ENCODE measurements at places on chromosomes 7 and 10. TPM values are rescaled to one million over a fixed set of nuclear protein-coding genes. Genes with fewer than 3 reads are reported as not detected.
A peak's percentile ranks its signal among the peaks of the same experiment; 100 is the strongest.

GRCh38 chr7:123043642-123044041 is 48.1 kb upstream of the TAS2R16 start:
- H3K36me3 ChIP-seq = no peaks in the 10 kb centered on the region
- no peaks in the 10 kb centered on the region for H3K27me3 ChIP-seq
- DNase-seq = no peak
- H3K27ac ChIP-seq = no peak overlapping the region

DNA sequence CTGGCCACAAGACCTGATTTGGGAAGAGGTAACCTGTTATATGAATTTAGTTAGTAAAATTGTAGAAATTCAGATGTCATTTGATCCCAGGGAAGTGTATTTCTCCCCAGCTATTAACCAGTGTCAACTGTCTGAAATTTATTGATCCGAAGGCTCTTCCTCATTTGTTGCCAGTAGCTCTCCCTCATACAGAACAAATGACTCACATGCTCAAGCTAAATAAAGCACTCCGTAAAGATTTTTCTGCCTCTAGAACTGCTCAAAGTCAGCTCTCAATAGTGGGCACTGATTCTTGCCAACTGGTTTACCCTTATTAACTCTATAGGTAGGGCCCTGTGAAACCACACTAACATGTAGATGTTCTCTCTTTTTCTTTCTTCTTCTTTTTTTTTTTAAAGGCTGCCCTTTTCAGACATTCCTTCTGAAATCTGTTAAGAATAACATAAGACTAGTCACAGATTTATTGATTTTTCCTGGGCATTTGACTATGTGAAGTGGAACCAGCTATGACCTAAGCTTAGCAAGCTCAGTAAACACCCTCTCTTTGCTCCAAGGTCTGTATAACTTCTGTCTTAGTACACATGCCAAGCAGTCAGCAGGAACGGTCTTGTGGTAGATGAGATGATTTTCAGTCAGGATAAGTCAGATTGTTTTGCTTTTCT is 21.8 kb downstream of the RPA3 start:
- peaks cover 29% of the 10 kb centered on the region for H3K4me1 ChIP-seq
- H3K4me3 ChIP-seq = peak overlapping the region; percentile 49
- DNase-seq = peak; percentile 65
- H3K27ac ChIP-seq = peak overlapping the region; percentile 48
- no peaks in the 10 kb centered on the region for H3K27me3 ChIP-seq

GRCh38 chr7:55555160-55555559 is 17.1 kb downstream of the VOPP1 start:
- H3K36me3 ChIP-seq = no peaks in the 10 kb centered on the region
- no peak overlapping the region for H3K27ac ChIP-seq
- DNase-seq = no peak
- H3K4me1 ChIP-seq = peaks cover 17% of the 10 kb centered on the region

VPS41 gene
- 30.6 TPM for total RNA-seq

DNA sequence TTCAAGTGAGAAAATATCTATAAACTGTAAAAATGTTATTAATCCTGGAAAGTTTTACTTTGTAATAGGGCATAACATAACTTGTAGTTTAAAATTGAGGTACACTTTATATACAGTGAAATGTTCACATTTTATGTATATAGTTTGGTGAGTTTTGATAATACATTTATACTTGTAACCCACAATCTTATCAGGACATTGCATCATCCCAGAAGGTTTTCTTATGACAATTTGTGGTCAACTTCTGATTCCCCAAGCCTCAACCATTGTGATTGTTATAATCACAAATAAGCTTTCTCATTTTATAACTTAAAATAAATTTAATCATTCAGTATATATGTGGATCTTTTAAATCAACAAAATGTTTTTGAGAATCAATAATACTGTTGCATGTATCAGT is 151.1 kb downstream of the TFPI2 start:
- no peak for DNase-seq
- no peak overlapping the region for H3K27ac ChIP-seq
- peaks cover 5% of the 10 kb centered on the region for H3K4me1 ChIP-seq

RET gene
- total RNA-seq = not detected

CALHM3 gene
- not detected for total RNA-seq

SAP25 gene
- total RNA-seq = not detected

GRCh38 chr10:22651276-22651980 is 63.0 kb downstream of the PIP4K2A start:
- H3K27ac ChIP-seq = no peak overlapping the region
- peaks cover 30% of the 10 kb centered on the region for H3K4me1 ChIP-seq
- H3K27me3 ChIP-seq = no peaks in the 10 kb centered on the region
- DNase-seq = no peak
- no peaks in the 10 kb centered on the region for H3K36me3 ChIP-seq

LLCFC1 gene
- total RNA-seq = not detected

RARRES2 gene
- not detected for total RNA-seq

DNA sequence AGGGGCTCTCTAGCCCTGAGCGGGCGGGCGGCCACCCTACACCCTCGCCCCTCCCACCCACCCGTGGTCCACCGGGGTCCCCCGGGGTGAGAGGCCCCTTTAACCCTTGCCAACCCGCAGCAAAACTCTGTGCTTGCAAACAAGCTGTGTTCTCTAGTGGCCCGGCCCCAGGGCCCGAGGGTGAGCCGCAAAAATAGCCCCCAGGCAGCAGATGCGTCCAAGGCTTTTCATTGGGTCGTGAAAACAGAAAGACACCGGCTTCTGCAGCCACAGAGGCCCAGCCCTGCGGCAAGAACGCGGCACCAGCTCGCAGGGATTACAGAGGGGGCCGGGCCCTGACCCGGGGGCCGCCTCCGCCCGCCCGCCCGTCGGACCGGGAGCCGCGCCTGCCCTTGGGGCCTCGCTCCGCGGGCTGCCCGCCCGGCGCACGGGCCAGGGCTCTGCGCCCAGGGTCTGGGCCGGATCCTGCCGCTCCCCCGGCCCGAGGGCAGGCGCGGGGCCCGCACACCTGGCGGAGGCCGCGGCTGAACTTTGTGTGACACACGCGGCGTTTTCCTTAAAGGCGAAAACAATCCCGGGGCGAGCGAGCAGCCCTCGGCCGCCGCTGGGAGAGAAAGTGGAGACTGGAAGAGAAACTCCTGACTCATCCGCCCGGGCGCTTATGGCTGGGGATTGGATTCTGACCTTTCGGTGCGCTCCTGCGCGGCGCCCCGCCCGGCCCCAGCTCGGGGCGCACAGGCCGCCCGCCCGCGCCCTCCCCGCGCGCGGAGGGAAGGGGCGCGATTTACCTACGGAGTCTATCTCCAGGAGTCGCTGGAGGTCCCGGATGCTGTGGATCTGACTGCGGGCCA is 2.8 kb downstream of the PDGFA start:
- H3K27me3 ChIP-seq = peaks cover 11% of the 10 kb centered on the region
- peak overlapping the region; percentile 30 for H3K27ac ChIP-seq
- DNase-seq = peak; percentile 93
- H3K36me3 ChIP-seq = no peaks in the 10 kb centered on the region
- H3K4me3 ChIP-seq = peak overlapping the region; percentile 74

GRCh38 chr10:127428385-127428980 is 120.6 kb upstream of the NPS start:
- H3K27ac ChIP-seq = no peak overlapping the region
- no peaks in the 10 kb centered on the region for H3K27me3 ChIP-seq
- H3K36me3 ChIP-seq = no peaks in the 10 kb centered on the region
- H3K4me3 ChIP-seq = no peak overlapping the region

OR2A42 gene
- 0.32 TPM for total RNA-seq

CPA4 gene
- total RNA-seq = 16.7 TPM

ASIC3 gene
- total RNA-seq = not detected

GRCh38 chr7:153496257-153496656 is 555.9 kb upstream of the DPP6 start:
- no peak overlapping the region for H3K27ac ChIP-seq
- H3K4me1 ChIP-seq = no peaks in the 10 kb centered on the region
- DNase-seq = no peak

- H3K36me3 ChIP-seq = peaks cover 9% of the 10 kb centered on the region
- DNase-seq = peak; percentile 20
- no peak overlapping the region for H3K4me3 ChIP-seq
- H3K27ac ChIP-seq = no peak overlapping the region
- H3K27me3 ChIP-seq = no peaks in the 10 kb centered on the region
These were observed 85.4 kb downstream of the OSBPL3 start for GRCh38 chr7:24894429-24895221.

ENTPD1 gene
- not detected for total RNA-seq

SLC26A4 gene
- 0.25 TPM for total RNA-seq

DNA sequence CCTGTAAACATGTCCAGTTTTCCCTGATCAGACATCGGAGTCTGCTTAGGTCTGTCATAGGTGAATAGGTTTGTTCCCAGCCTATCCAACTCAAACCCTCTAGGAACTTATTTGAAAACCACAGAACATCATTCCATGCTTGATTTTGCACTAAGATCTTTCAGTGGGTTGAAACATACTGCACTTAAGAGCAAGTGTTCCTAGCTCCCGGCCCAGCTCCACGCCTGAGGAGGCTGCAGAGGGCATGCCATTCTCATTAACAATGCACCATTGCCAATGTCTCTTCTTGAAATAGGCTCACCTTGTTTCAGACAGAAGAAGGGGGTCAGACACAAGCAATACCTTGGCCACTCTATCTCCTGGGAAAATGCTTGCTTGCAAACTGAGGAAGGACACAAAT is 78.0 kb upstream of the EGR2 start:
- H3K27ac ChIP-seq = no peak overlapping the region
- no peak overlapping the region for H3K4me3 ChIP-seq
- H3K36me3 ChIP-seq = no peaks in the 10 kb centered on the region
- H3K4me1 ChIP-seq = peaks cover 14% of the 10 kb centered on the region
- no peak for DNase-seq
- H3K27me3 ChIP-seq = 0 out of 2 replicates have a peak, but pooled peaks cover 6% of the 10 kb centered on the region

DNA sequence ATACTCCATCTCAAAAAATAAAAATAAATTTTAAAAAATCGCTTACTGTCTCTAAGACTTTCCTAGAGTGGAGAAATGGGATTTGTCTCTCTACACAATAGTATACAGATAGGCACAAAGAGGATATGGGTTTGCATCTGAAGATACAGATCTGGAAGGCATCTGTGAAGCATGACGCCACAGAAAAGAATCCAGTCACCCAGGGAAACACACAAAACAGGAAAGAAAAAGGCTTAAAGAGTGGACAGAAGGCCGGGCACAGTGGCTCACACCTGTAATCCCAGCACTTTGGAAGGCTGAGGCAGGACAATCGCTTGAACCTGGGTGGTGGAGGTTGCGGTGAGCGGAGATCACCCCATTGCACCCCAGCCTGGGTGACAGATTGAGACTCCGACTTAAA is 61.3 kb downstream of the SKIDA1 start:
- H3K4me3 ChIP-seq = no peak overlapping the region
- no peaks in the 10 kb centered on the region for H3K4me1 ChIP-seq
- no peak overlapping the region for H3K27ac ChIP-seq
- H3K27me3 ChIP-seq = peaks cover 5% of the 10 kb centered on the region

DNA sequence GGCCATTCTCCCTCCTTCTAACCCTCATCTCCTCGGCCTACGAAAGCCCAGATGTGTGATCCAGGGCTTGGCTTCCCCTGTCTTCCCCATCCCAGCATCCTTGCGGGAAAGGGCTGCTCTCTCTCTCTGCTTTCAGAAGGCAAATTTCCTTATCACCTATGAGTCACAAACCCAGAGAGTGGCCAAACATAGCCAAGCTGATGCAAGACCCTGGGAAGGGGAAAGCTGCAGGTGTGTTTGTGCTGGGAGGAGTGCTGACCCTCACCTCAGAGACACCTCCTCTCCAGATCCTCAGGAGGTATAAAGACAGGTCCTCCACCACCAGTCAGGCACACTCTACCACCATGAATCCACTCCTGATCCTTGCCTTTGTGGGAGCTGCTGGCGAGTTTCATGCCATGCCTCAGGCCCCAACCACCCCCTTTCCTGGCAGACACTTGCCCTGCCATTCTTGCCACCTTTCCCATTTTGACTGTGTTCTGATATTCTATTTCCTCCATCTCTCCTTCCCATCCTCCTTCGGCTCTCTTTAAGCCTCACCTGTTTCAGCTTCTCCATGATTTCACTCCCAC is 10.6 kb upstream of the PRSS2 start:
- no peak overlapping the region for H3K4me3 ChIP-seq
- no peaks in the 10 kb centered on the region for H3K4me1 ChIP-seq
- no peak for DNase-seq
- H3K27me3 ChIP-seq = no peaks in the 10 kb centered on the region
- no peaks in the 10 kb centered on the region for H3K36me3 ChIP-seq

EFCAB10 gene
- total RNA-seq = not detected

- H3K4me3 ChIP-seq = no peak overlapping the region
- H3K36me3 ChIP-seq = no peaks in the 10 kb centered on the region
- H3K27me3 ChIP-seq = no peaks in the 10 kb centered on the region
- H3K27ac ChIP-seq = no peak overlapping the region
- no peak for DNase-seq
These were observed 27.9 kb upstream of the CUL1 start for GRCh38 chr7:148670807-148671206.

GRCh38 chr7:8201846-8202441 is 60.0 kb downstream of the ICA1 start:
- H3K27me3 ChIP-seq = peaks cover 4% of the 10 kb centered on the region
- no peaks in the 10 kb centered on the region for H3K4me1 ChIP-seq
- DNase-seq = no peak
- H3K36me3 ChIP-seq = no peaks in the 10 kb centered on the region
- H3K27ac ChIP-seq = no peak overlapping the region

- no peak for DNase-seq
- no peaks in the 10 kb centered on the region for H3K4me1 ChIP-seq
- H3K4me3 ChIP-seq = no peak overlapping the region
- no peaks in the 10 kb centered on the region for H3K27me3 ChIP-seq
- H3K36me3 ChIP-seq = no peaks in the 10 kb centered on the region
These were observed 105.0 kb upstream of the DGKB start for GRCh38 chr7:15007507-15007906.

DNA sequence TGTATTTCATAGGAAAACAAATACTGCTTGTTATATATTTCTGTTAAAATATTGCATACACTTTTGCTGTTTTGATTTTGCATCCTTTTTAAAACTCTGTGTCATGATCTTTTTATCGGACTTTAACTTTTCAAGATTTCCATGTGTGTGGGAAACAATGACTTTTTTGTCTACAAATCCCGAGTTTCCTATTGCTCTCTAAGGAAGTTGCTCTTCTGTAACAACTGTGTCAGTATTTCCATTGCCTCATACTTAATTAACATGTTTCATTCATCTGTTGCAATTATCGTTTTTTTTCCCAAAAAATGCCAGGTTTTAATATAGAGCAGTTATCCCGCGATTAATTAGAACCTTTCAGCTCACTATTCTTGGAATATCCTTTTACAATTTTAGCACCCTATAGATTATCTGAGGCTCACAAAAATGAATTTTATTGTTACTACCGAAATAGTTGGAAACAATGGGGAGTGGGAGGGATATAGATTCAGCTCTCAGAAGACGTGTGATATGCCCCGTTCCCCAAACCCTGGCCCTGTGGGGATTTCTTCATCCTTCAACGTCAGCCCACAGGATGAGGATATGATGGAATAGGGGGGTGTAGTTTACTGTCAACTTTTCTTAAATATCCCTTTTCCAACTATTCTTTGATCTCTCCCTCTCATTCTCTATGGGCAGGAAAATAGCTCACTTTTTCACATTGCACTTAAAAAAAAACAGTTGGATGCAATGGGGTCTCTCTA is 297.6 kb upstream of the IGFBP3 start:
- H3K27me3 ChIP-seq = no peaks in the 10 kb centered on the region
- peak; percentile 50 for DNase-seq
- no peak overlapping the region for H3K27ac ChIP-seq
- H3K36me3 ChIP-seq = no peaks in the 10 kb centered on the region
- H3K4me1 ChIP-seq = no peaks in the 10 kb centered on the region
- no peak overlapping the region for H3K4me3 ChIP-seq

All from GM23248 (cell line).